HEK293T (cell line): ENCODE measurements at places on chromosomes 3 and 15.

DNA sequence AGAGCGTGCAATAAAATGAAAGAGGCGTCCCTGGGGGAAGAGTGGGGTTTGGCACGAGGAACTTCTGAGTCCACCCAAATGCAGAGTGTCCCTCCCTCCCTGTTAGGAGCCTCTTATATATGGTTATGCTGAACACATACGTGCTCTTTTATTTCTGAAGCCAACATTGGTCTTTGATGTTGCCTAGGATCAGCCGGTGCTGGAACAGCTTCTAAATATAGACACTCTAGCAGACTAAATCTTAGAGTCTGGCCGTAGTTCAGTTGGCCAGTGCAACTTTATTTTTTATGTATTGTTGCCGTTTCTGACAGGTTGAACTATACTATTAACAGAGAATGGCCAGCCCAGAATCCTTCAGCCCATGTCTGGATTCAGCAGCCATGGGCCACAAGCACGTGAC is 128.7 kb downstream of the GHSR start:
- DNase-seq = no peak

- no peak for DNase-seq
Measured at GRCh38 chr3:33299395-33300081, 22.3 kb downstream of the FBXL2 start.

GRCh38 chr3:9169326-9169725 is 80.1 kb downstream of the SRGAP3 start:
- no peak for DNase-seq

DNA sequence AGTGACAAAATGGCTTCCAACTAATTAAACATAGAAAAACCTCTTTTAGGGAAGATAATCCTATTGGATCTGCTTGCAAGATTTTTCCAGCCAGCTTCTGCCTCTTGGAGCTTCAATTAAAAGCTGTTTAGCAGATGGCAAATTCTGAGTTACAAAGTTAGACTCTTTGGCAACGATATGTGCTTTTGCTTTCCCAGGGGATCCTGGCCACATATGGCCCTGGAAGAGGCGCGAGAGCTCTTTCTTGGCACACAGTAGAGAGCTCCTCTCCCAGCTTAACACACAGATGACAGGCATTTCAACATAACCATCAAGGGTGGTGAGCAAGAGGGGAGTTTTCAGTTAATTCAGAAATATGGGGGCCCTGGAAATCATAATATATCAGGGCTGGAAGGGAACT is 41.6 kb upstream of the GALNT15 start:
- no peak for DNase-seq

DNA sequence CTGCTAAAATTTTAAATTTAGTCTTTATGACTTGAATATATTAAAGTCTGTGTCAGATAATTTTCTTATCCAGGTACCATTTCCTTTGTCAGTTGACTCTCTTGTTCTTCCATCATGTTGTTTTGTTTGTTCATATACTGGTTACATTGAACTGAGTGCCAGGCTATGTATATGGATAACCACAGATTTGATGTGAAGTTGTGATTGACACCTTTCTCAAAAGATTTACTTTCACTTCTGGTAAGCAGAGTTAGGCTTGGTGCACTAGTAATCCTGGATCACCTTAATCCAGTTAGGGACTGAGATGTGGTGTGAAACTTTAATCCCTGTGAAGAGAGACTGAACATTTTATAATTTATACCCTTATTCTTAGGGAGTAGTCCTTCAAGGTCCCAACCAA is 99.4 kb downstream of the ADAM10 start:
- DNase-seq = no peak

DNA sequence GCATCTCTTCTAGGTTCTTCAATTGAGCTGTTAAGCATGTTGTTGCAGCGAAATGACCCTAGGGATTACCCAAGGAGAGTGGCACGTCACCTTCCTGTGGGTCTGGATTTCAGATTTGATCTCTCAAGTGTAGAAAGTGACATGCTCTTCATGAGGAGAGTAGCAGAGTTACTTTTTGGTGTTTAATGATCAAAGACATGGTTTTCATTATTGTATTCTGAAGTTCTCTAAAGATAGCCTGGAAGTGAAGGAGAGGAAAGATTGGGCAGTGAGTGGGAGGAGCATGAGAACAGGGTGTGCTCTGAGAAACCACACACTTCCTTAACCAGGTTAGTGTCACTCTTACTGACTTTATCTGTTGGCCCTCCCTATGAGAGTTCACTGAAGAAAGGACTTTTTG is 153.6 kb downstream of the AKAP13 start:
- no peak for DNase-seq

DNA sequence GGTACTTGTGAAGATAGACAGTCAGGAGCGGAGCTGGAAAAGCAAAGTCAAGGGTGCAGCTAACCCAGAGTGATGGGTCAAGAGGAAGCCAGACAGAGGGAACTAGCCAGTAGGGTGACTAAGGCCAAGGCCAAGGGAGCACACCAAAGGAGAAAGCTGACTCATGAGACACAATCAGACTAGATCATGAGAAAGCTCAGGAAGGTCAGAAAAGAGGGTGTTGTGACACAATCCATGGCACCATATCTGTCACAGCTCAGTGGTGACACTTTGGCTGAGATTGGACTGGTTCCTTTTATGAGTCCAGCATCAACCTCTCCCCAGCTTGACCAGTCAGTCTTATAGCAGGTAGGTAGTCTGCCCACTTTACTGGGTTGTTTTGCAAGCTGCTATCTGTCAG is 22.2 kb downstream of the P2RY1 start:
- DNase-seq = no peak

GRCh38 chr3:134029256-134029733 is 430 bp downstream of the SLCO2A1 start:
- no peak for DNase-seq

DNA sequence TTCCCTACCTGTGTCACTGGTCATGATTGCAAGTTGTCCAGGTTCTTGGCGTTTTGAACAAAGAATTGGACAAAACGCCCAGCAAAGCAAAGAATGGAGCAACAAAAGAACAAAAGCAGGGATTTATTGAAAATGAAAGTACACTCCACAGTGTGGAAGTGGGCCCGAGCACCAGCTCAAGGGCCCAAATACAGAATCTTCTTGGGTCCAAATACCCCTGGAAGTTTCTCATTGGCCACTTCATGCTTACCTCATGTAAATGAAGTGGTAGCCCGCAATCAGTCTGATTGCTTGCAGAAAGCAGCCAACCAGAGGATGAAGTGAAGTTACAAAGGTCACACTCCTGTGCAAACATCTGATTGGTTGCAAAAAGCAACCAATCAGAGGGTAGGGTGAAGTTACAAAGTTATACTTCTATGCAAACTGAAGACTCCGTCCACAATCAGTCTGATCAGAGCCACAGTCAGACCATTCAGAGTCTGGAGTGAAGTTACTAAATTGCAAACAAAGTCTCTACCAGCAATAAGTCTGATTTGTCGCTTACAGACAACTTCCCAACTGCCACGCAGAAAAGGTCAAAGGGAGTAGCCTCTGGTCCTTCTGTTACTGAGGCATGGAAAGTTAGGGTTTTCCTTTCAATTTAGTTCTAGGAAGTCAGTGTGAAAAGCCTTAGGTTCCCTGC is 8.3 kb upstream of the TM4SF1 start:
- DNase-seq = no peak

DNA sequence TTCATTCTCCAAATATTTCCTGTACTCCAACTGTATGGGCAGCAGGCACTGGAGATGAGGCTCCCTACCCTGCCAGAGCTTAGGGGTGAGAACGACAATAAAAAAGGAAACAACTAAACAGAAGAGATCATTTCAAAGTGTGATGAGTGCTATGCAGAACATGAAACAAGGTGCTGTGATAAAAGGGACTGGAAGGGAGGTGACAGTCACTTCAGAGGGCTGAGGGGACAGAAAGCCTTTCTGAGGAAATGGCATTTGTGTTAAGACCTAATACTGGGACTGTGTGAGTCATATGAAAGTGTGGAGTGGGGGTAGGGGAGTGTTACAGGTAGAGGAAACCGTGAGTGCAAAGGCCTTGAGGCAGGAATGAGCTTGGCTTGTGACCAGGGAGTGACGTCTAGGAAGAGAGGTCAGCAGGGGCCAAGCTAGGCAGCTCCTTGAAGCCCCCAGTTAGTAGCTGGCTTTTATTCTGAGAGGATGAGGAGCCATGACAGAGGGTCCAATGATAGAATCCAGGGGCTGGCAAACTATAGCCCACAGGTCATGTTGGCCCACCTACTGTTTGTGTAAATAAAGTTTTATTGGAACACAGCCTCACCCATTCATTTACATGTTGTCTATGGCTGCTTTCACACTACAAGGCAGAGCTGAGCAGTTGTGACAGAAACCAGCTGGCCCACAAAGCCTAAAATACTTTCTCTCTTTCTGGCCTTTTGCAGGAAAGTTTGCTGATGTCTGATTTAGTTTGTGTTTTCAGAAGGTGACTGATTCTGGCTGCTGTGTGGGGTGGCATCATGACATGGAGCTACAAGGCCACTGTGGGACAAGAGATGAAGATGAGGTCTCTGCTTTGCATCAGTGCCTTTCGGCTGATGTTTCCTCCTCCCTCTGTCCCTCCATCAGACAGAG is 56.6 kb downstream of the LSM3 start:
- no peak for DNase-seq

DNA sequence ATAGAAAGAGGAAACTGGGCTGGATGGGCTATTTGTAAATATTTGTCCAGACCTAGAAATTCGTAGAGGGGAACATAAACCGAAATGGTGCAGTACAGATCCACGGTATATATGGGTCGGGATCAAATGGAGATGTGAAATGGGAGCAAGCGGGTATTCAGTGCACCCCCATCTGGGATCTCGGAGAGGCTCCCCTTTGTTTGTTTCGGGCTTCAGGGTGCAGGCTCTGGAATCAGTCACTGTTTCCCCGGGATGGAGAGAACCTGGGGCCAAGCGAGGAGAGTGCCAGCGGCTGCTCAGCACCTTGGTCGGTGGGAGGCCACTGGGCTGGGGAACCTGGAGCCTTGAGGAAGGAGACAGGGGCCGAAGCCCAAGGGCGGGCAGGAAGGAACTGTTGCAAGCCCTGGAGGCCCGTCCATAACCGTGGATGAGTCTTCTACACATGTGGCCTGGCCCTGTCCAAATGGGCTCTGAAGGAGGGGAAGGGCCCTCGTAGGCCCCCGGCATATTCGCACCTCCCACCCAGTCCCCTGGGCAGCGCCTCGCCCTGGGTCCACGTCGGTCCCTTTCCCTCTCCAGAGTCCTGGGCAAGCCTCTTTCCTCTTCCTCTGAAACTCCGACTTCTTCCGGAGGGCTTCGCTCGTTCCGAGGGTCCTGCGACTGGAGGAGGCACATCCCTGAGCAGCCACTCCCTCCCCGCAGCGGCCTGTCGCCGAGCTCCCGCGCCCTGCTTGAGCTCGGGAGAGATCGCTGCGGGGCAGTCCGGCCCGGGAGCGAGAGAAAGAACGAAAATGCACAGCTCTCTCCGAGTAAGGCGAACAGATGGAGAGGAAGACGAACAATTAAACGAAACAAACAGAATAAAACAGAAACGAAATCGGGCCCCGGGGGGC is 3.0 kb downstream of the ISL2 start:
- no peak for DNase-seq

GRCh38 chr3:181484026-181484425 is 227.7 kb upstream of the SOX2 start:
- no peak for DNase-seq

GRCh38 chr15:36529296-36530011 is 50.0 kb upstream of the CDIN1 start:
- no peak for DNase-seq

GRCh38 chr3:64863226-64864212 is 175.7 kb upstream of the ADAMTS9 start:
- no peak for DNase-seq

GRCh38 chr3:169996063-169996462 is 29.5 kb downstream of the SEC62 start:
- DNase-seq = no peak

GRCh38 chr3:159233734-159234133 is 431.9 kb downstream of the MFSD1 start:
- no peak for DNase-seq

DNA sequence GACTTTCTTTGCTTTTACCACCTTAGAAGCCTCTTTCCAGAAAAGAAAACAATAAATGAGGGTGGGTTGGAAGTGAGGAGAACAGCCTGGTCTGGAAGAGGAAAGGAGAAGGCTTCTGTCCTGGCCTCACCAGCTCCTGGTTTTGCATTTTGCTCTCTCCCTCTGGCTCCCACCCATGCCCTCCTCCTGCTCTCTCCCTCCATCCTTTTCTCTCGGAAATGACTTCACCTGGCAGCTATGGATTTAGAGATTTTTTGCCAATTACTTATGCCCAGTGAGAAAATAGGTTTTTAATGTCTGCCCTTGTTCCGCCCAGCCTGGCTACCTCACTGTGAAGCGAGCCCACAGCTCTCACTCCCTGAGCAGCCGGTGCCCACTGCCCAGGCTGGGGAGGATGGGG is 77.9 kb upstream of the NTRK3 start:
- DNase-seq = no peak

- no peak for DNase-seq
Measured at GRCh38 chr3:101068876-101069606, 75.8 kb upstream of the ABI3BP start.

DNA sequence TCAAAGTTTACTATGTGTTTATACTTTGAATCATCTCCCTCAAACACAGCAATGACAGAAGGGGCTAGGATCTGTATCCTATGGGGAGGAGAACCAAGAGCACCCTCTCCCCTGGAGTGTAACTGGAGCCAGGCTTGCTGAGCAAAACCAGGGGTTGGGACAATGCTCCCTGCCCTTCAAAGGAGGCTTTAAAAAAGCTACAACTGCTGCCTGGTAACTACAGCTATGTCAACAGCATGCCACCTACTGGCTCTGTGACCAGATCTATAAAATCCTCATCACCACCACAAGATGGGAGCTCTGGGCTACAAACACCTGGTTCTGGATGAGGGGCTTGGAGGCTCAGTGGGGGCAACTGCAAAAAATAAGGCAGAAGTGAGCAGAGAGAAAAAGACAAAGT is 61.9 kb downstream of the ANO10 start:
- DNase-seq = no peak

DNA sequence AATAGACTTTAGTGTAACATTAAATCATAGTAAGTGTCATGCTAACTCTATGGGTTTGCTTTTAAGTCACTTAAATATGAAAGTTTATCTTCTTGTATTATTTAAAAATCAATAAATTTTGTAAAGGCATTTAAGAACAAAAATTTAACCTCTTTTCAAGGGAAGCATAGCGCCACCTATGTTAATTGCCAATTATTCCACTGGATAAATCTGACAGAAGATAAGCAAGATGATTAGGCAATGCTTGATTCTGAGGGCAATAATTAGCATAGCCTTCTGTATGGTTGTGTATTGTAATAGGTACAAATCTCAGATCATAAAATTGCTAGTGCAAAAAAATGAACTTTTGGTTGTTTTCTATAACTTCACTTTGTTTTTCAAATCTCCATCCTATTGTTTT is 560.1 kb downstream of the GRM7 start:
- no peak for DNase-seq

DNA sequence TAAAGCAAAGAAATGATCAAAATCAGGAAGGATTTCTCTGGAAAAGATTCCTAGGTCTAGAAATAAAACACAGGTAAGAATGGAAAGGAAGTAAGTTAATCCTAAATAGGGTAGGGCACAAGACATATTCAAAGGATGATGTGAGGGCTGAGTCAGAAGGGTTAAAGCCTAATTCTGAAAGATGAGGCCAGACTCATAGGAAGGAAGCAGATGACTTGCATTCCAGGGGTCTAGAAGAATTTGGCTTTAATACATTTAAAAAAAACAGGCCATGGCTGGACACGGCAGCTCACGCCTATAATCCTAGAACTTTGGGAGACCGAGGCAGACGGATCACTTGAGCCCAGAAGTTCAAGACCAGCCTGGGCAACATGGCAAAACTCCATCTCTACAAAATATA is 3.2 kb downstream of the SSR3 start:
- no peak for DNase-seq
